ENCODE measurements at places on chromosomes 6 and 20.

GRCh38 chr6:149111556-149112115 lies 205.9 kb upstream of the TAB2 start:
- DNase-seq: no peak

DNA sequence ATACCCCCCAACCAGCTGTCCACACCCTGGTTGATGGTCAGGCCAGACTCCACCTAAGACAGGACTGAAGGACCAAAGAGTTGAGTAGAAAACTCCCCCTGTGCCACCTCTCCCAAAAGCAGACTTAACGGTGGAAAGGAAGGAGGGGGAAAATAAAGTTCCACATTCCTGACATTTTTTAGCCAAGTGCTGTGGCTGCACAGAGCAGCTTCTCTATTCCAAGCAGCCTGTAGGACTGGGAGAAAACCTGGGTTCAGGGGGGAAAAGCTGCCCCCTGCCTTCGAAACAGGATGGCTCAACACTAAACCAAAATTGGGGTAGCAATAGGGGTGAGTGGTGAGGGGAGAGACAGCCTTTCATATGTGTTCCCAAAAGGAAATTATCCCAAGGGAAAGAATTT lies 3.6 kb downstream of the TRAM2 start:
- no peak for DNase-seq

- no peak for DNase-seq
These were observed 7.0 kb downstream of the SYNGAP1 start for GRCh38 chr6:33426590-33427511.

DNA sequence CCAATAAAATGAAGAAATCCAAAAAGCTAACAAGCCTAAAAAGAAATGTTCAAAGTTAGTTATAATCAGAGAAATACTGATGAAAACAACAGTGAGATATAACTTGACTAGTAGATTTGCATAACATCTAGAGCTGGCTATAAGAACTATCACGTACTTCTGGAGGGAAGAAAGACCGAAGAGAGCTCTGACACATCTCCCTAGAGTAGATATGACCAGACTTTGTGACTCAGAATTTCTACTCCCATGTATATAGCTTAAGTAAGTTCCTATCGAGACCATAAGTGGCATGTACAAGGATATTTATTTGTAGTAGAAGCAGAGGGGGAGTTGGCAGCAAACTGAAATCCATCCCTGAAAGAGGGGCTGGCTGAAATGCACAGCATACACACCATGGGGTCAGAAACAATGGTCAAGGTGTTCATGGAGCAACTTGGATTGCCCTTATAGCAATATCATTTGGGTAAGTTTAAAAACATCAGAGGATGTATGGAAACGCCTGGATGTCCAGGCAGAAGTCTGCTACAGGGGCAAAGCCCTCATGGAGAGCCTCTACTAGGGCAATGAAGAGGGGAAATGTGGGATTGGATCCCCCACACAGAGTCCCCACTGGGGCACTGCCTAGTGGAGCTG lies 25.6 kb upstream of the IL17A start:
- DNase-seq: no peak

- DNase-seq: no peak
These were observed 447.9 kb downstream of the HTR1B start for GRCh38 chr6:77015350-77015749.

- no peak for DNase-seq
These were observed 9.2 kb upstream of the DEFB110 start for GRCh38 chr6:50030777-50031562.

GRCh38 chr6:150417250-150417649 lies 48.4 kb downstream of the IYD start:
- no peak for DNase-seq

DNA sequence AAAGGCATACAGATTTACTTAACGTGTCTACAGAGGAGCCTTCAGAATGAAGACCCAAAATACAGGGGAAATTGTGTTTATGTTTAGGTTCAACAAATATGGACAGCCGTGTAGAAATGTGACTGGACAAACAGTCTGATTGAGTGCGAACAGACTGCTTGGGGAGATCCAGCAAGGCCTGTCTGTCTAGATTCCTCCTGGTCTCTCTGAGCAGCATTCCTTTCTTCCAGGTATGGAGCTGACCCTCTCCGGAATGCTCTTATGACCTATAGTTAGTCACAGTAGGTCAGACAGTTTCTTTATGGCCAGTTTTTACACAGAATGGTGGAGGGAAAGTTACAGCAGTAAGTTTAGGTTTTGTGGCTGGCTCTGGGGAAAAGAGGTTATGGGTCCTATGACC lies 9.0 kb downstream of the RIN2 start:
- no peak for DNase-seq

GRCh38 chr6:164216839-164217238 lies 802.3 kb downstream of the QKI start:
- no peak for DNase-seq

DNA sequence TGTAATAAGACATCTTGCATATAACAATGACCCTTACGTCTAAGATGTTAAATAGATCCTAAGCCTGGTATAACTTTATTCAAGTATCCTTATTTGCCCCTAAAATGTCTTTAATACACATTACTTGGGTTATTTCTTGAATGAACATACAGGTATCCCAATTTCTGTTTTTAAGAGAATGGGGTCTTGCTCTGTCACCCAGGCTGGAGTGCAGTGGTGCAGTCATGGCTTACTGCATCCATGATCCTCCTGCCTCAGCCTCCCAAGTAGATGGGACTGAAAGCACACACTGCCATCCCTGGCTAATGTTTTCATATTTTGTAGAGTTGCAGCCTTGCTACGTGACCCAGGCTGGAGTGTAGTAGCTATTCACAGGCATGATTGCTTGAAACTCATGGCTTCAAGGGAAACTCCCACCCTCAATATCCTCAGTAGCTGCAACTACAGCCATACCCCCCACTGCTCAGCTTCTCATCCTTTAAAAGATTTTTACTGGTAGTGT lies 10.4 kb upstream of the ZNFX1 start:
- DNase-seq: no peak

GRCh38 chr20:45495501-45495941 lies 19.9 kb downstream of the SPINT3 start:
- DNase-seq: no peak

- DNase-seq: no peak
These were observed 22.9 kb downstream of the TMC2 start for GRCh38 chr20:2559279-2559626.

GRCh38 chr20:20455926-20456325 lies 88.0 kb downstream of the INSM1 start:
- no peak for DNase-seq

All from muscle of arm (tissue), 14 donors.